ENCODE measurements at places on chromosomes 16 and 17.

- no peak for DNase-seq
Measured at GRCh38 chr16:81251871-81252270, 13.4 kb downstream of the BCO1 start.

DNA sequence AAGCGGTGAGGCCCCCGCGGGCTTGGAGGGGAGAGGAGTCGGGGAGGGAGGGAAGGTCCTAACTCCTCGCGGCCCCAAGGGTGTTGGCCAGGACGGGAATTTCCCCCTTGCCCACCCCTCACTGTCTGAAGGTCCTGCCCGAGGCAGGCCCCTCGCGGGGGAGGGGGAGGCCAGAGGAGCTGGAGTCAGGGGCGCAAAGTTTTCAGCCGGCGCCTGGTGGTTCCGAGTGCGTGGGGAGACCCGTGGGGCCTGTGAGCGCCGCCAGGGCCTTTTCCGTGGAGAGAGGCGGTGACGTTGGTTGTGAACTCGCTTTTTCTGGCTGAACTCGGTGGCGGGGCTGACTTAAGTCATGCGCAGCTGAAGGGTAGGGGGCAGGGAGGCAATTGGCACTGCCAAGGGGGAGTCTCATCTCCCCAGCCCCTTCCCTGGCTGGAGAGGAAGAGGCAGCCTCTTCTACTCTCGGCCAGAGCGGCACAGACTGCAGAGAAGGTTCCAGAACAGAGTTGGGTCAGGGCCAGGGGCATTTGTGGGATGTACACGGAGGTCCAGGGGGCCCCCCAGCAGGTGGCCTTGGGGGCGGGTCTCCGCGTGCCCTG is 1.5 kb downstream of the CACNA1H start:
- DNase-seq, result no peak

GRCh38 chr17:42179911-42180410 is 981 bp downstream of the KCNH4 start:
- DNase-seq, result no peak

GRCh38 chr16:9484426-9484825 is 393.0 kb downstream of the HAPSTR1 start:
- DNase-seq, result no peak

DNA sequence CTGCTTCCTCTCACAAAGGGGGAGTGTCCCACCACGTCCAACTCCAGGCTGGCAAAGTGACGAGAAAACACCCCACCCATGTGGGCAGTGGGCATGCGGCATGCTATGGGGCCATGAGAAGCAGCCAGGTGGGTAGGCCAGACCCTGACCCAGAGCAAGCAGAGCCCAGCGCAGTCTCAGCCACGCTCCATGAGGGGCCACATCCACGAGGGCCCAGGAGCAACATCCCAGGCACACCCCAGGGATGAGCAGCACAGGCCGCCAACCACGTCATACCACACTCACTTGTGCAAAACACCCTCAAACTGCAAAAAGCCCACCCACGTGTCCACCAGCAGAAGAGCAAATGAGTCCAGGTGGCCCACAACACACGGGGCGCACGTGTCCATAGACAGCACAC is 117.0 kb downstream of the ZNF778 start:
- DNase-seq, result no peak

DNA sequence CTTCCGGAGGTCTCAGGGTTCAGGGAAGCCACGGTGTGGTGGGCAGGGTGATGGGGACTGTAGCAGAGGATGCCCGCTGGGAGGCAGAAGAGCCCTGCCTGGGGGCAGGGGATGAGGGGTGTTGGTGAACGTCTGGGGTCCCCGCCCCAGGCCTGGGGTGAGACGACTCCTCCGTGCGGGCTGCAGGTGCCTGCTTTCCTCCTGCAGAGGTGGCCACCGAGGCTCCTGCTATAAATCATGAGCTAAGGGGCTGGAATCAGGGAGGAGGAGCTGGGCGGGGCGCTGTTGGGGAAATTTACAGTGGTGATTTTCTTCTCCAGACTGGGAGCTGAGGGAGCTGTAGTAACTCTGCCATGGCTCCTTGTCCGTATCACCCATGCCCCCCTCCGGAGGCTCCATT is 167.0 kb downstream of the MRM1 start:
- DNase-seq, result no peak

- peak; percentile 69 for DNase-seq
Measured at GRCh38 chr17:75487351-75488070, 27.8 kb downstream of the CASKIN2 start.

DNA sequence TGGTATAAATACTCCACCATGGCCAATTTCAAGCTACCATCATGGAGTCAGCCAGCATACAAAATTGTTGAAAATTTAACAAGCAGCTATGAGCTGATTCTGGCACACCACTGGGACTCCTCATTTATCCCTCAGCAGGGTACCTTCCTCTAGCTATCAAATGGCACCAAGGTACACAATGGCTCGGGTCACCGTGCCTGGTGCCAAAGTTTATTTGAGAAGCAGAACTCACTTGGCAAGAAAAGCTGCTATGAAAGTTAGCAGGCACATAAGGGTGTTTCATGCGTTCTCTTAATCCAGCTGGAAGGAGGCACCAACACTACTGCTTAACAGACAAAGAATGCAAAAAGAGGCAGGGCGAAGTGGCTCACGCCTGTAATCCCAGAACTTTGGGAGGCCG is 51.6 kb downstream of the IKZF3 start:
- DNase-seq, result no peak

GRCh38 chr17:32828822-32829221 is 48.1 kb downstream of the MYO1D start:
- no peak for DNase-seq

GRCh38 chr17:82092628-82092994 is 5.4 kb downstream of the FASN start:
- no peak for DNase-seq

DNA sequence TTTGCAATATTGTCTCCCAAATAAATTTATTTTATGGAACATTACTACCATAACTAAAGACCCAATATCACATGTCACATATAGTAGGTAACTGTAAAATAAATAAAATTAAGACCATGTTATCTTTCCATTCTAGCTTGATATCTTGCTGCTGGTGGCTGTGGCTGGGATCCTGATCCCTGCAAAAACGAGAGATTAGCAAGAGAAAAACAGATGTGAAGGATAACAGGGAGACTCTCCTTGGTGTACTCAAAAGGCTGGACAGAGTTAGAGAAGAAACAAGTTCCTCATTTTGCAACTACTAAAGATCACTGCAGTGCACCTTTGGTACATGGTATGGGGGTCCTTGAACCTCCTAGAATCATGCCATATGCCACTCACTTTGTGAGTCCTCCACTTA is 49.7 kb downstream of the ARHGAP27 start:
- DNase-seq, result no peak

DNA sequence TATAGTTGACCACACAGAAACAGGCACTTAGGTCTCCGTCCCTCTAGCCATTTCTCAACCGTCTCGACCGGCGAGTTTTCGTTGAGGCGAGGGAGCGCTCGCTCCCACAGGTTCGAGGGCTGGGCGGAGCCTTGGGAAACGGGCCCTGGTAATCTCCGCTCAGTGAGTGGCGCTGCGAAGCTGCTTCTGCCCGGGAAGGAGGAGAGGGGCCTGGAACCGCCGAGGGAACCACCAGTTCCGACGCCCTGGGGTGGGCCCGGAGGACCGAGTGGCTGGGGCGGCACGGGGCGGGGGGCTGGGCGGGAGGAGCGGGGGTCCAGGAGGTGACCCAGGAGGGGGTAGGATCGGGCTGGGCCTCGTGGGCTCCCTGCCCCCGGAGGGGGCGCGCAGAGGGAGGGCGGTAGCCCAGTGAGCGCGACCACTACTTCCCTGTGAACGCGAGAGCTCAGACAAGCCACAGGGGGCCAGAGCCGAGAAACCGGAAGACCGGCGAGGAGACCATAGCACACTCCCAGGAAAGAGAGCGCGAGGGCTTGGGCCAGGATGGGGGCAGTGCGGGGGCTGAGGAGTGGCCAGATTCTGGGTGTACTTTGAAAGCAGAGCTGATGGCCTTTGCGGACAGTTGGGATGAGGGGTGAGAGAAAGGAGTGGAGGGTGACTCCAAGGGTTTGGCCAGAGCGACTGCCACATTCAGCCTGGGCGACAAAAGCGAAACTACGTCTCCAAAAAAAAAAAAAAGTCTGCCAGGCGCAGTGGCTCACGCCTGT is 29.9 kb upstream of the ARL4D start:
- DNase-seq, result peak; percentile 79

DNA sequence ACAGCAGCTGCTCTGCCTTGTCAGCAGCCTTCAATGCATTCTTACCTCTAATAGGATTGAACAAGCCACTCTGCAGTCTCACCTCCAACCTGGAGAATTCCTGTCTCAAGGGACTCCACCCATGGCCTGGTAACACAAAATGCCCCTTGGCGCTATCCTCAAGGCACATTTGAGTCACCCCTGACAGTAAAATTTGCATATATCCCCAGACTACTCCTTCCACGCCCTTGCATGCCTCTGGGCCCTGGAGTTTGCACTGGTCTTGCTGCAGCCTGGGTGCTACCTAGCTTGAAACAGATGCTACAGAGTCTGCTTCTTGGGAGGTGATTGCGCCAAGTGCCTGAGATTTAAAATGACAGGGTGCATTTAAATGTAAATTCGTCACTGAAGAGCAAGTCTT is 391.4 kb upstream of the MAF start:
- no peak for DNase-seq

DNA sequence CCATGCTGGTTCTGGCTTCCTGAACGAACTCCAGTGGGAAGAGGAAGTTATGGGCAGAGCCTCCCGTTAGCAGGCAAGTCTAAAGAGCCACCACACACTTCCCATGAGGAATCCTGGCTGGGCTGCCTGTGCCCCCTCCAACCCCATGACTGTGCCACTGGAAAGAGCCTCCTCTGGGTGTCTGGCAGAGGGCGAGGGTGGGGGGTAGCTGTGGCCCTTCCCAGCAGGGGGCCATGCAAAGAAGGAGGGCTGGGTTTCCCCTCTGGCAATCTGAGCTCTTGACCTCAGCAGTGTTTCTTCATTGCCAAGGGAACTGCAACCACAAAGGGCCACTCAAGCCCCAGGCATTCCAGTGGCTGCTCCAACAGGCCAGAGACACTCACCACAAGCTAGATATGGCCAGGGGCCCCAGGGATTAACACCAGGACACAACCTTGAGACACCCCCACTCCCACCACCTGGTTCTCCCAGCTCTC is 1.7 kb upstream of the RRAD start:
- DNase-seq, result peak; percentile 66

DNA sequence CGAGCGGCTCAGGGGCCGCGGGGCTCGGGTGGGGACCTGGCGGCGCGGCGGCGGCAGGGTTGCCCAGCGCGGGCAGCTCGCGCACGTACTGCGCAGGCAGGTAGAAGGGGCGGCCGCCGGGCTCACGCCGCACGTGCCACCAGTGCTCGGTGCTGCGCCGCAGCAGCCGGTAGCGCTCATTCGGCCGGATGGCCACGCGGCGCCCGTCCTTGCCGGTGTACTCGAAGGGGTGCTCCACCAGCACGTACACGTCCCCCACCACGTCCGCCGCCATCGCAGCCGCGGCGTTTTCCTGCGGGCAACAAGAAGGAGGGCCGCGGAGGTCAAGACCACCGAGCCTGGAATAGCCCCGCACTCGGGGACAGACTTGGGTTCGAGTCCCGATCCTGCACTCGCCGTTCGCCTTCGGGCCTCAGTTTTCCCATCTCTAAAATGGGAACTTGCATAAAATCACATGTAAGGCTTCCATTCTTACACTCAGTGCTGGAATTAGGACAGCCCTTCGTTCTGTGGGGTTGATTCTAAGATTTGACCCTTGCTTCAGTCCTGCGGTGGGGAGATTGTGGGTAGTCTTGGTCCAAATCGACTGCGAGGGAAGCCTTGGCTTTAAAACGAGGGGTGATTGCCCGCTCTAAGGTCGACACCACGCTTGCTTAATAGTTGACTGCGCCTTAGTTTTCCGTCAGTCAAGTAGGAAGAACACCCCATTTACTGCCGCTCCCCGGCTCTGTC is 2.5 kb downstream of the ARHGAP27 start:
- DNase-seq, result no peak

DNA sequence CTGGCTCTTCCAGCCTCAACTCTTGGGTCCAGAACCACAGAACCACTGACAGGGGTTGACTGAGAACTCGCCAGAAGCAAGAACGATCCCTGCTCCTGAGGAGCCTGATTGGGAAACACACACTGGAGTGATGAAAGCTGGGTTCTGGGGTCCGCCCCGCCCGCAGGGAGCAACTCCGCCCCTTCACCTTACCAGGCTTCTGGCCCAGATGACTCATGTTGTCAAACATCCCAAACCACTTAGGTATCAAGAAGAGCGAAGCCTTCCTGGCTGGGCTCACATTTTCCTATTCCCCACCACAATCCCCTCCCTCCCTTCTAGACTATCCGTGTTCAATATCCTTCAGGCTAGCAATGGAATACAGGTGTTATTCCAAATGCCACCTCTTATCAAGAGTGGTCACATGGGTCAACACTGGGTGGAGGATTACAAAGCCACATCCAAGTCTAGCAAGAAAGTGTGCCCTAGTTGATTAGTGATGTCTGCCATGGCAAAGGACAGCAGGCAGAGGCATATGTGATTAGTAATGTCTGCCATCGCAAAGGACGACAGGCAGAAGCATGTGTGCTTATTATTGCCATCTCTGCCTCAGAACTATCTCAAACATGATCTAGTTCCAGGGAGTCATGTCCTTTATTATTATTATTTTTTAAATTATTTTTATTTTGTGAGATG is 70.5 kb downstream of the TIMM22 start:
- no peak for DNase-seq

DNA sequence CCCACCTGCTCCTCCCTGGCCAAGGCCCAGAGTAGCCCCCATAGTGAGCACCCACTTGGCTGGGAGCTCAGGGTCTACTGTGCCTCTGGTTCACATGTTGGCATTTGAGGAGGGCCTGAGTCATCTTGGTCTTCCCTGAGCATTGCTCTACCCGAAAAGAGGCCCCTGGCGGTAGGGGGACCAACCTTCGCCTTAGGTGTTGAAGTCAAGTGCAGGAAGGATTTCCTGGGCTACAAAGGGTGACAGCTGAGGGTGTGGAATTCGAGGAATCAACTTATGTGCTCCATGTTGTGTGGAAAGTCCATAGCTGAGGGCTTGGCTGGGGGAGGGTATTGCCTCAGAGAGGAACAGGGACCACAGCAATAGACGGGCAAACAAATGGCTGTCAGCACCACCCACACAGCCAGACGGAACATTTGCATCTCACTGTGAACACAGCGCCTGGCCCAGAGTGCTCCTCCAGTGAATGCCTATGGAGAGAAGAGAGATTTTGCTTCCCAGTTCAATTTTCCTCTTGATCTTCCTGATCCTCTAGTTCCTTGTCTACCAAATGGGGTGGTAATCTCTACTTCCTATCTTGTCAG is 35.6 kb upstream of the NGFR start:
- peak; percentile 15 for DNase-seq

DNA sequence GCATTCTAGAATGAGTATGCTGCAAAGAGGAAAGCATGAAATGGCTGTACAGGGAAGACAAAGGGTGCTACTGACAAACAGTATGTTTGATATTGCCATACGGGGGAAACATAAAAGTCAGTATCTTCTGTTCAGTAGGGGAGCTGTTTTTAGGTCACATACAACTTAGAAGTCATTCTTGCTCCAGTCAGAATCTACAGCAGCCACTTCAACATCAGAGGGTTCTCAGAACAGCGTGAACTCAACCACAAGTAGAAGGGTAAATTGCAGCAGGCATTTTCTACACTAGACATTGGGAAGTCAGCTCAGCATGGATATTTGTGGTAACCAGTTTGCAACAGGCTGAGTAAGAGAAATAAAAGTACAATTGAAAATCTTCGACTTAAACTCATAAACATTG is 1241.8 kb upstream of the GOT2 start:
- DNase-seq, result no peak

Data from inflammatory macrophage treated with lipopolysaccharide for 4 hours (primary cell).